Esophagus squamous epithelium (tissue), 5 donors: ENCODE measurements at places on chromosomes 6 and 20.

GRCh38 chr6:106890447-106890846 lies 84.1 kb downstream of the CD24 start:
- DNase-seq, result no peak

DNA sequence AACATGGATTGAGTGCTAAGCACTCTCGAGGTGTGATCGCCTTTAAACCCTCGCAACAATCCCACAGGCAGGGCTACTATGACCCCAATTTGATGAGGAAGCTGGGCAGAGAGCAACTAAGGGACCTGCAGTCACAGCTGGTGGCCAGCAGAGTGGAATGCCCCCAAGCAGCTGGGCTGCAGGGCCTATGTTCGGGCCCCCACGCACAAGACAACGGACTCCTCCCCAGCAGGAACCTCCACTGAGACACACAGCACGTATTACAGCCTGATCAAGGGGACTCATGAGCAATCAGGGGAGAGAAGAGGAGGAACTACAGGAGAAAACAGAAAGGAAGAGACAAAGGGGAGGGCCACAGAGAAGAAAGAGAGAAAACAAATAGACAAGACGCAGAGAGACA lies 21.7 kb downstream of the CST7 start:
- no peak for DNase-seq

- no peak for DNase-seq
Measured at GRCh38 chr6:12173661-12174060, 116.5 kb upstream of the EDN1 start.

GRCh38 chr6:34145161-34146020 lies 496 bp downstream of the GRM4 start:
- DNase-seq, result no peak

GRCh38 chr6:43707269-43707668 lies 19.7 kb upstream of the MRPS18A start:
- no peak for DNase-seq

GRCh38 chr20:59242714-59243626 lies 57.4 kb upstream of the EDN3 start:
- DNase-seq, result no peak

- DNase-seq, result no peak
Measured at GRCh38 chr20:13294522-13294921, 73.4 kb downstream of the ISM1 start.

DNA sequence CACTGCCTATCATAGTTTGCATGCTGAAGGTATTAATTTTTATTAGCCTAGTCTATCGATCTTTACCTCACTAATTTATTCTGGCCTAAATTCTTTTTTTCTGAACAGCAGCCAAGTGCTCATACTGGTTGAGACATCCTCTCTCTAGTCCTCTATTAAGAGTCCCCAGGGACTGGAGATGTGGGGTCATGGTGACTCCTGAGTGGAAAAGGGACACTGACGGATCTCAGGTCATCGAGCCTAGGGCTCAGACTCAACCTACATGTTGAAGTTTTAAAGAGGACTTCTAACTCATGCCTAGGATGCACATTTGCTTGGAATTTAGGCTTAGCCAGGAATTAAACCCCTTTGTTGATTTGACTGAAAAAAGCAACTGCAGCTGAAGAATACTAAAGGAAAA lies 378.1 kb downstream of the BTBD9 start:
- no peak for DNase-seq

DNA sequence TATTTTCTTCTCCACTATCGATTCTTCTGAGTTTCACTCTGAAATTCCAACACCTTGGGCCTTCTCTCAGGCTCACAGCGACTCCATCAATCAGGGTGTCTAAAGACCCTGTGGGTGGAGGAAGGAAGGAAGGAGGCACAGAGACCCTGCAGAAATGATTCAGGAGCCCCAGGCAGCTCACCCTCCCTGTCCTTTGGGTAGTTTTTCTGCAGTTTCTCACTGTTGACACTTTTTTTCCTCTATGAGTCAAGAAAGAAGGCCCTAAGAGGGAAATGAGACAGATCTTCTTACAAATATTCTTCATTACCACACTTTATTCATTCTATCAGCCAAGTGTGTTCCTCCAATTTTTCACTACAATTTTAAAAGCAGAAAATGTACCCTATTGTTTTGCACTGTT lies 34.2 kb upstream of the TBXT start:
- DNase-seq, result no peak

DNA sequence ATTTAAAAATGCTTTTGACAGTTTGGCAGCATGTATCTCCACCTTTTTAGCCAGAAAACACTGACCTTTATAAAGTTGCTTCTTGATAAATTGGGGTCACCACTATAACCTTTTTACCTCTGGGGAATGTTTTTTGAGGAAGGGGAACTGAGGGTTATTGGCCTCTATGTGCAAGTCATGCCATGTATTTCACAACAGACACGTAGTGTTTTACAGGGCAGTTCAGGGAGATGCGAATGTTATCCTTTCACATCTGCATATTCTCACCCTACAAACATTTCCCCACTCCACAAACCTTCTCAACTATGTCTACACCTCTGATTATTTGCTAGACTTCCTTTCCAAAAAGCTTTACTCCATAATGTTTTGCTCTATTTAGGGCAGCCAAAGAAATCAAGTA lies 17.0 kb upstream of the SLA2 start:
- no peak for DNase-seq

DNA sequence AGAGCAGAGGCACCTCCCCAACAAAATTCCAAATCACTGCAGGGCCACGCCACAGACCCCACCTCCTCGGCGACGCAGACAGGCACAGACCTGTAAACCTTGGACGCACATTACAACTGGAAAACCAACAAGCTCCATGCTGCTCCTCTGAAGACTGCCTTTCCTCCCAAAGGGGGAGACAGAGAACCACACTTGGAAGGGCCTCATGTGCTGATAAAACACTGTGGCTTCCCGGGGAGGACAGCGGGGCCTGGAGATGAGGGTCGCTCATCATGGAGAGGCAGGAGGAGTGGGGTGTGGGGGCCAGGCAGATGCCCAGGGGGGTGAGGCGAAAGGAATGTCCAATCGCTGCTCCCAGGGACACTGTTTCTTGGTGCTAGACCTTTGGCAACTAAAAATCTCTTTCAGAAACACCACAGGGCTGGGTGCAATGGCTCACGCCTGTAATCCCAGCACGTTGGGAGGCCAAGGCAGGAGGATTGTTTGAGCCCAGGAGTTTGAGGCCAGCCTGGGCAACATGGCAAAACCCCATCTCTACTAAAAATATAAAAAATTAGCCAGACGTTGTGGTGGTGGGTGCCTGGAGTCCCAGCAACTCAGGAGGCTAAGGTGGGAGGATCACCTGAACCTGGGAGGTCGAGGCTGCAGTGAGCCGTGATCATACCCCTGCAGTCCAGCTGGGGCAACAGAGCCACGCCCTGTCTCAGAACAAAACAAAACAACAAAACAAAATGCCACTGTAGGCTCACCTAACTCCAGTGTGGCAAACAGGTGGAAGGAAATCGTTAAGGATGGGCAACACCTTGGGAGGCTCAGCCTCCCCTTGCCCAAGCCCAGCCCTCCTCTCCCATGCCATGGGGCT lies 53.8 kb downstream of the ABHD12 start:
- no peak for DNase-seq

GRCh38 chr20:54539521-54540046 lies 64.2 kb downstream of the DOK5 start:
- no peak for DNase-seq

DNA sequence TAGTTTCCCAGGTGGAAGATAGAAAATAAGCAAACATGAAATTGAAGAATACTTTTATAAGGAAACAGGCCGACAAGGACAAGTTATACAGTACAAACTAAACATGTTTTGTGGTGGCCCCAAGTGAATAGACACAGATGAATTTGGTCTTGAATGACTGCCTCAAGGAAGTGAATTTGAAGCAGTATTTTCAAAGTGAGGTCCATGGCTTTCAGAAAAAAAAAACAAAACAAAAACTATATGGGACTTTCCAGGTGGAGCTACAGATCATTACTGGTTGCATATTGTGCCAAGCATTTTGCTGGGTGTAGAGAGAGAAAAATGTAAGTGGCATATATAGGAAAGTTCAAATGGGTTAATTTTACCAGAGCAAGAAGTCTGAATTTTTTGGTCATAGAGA lies 68.8 kb downstream of the CYB5R4 start:
- no peak for DNase-seq

DNA sequence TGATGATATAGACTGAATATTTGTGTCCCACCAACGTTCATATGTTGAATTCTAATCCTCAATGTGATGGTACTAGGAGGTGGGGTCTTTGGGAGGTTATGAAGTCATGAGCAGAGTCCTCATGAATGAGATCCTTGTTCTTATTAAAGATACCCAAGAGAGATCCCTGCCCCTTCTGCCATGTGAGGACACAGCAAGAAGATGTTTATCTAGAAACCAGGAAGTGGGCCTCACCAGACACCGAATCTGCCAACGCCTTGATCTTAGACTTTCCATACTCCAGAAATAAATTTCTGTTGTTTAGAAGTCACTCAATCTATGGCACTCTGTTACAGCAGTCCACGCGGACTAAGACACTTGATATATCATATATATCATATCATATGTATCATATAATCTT lies 67.7 kb upstream of the GCM1 start:
- DNase-seq, result no peak

DNA sequence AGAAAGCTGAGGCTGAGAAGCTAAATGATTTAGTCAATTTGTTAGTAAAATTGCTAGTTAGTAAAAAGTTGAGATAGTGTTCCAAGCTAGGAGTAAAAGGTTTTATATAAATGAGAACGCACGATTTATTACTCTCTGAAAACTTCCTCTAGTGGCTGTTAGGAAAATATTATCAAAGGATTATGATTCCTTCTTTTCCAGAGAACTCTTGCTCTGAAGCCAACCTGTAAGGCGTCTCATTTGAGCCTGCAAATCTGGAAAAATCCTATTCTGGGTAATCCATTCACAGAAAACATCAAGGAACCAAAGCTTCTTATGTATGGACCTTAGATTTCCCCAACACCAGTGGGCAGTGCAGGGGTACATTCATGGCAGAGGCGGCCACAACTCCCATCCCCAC lies 252.7 kb downstream of the SOD2 start:
- DNase-seq, result no peak

DNA sequence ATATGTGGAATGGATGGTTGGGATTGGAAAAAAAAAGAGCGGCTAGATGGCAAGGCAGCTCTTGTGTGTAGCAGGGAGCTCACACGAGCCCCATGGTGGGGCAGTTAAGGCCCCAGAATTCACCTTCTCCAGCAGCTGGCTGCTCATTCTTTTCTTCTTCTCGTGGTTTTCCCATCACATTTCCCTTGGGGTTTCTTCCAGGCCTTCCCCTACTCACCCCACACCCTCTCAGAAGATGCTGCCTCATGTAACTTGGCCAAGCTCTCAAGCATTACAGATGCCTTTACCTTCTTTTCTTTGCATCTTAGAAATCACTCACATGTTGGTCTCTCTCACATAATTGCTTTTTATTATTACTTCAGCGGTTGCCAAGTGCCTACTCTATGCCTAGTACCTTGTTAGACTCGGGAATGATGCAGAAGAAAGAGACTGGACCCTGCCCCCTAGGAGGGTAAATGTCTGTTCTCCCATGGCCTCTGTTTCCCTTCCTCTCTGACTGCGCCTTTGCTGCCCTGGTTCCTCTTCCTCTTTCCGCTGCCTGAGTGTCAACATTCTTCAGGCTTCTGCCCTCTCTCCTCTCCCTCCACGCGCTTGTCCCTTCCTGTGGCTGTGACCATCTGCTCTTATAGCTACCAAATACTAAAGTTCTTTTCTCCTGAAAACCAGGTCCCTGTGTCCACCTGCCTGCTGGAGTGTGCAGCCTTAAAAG lies 28.6 kb downstream of the PPARD start:
- DNase-seq, result no peak

GRCh38 chr6:142561511-142562265 lies 259.9 kb downstream of the ADGRG6 start:
- no peak for DNase-seq

DNA sequence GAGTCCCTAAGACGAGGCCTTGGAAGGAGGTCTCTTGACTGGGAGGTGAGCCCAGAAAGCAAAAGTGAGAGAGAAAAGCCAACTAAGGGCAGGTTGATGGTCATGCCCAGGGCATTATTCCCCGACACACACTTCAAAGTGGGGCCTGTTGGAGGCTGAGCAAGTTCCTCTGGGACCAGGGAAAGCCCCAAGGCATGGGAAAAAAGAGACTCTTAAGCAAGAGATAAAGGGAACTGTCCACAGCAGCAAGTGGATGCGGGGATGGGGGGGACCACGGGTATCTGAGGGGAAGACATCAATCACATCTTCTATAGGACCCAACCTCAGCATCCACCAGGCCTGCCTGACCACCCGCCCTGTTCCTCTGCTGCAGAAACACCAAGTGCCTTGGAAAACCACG lies 119.9 kb upstream of the MAFB start:
- DNase-seq, result no peak

DNA sequence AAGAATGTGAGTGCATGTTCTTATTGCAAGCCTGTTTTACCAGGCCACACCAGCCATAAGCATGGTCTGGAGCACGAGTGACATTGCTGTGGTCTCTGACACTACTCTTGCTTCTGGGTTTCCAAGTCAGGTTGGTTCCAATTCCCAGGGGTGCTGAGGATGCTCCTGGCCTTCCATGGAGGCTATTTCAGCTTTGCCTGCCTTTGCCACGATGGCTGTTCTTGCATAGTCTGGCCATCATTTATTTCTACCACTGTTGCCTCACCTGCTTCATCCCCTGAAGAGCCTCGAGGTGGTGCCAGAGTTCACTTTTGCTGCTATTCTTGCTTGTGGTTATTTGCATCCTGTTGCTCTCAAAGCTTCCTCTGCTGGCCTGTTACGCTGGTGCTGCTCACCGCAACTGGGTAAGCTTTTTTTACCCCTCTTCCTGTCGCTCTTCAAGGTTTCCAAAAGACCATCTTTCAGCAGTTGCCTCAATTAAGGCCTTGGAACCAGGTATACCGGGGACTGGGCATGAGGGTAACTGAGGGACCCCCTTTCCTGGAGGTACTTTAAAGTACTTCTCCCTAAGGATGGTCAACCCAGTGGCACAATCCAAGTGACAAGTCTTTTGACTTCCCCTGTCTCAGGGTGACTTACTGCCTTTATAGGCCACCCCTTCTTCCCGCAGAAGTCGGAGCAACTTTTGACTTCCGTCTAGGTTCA lies 64.5 kb downstream of the AKAP7 start:
- no peak for DNase-seq

GRCh38 chr6:112475083-112475482 lies 128.0 kb downstream of the RFPL4B start:
- DNase-seq, result no peak
